Activated T-cell treated with anti-CD3 and anti-CD28 coated beads, Interleukin-2, amount 50 U/mL, for 72 hours (primary cell): ENCODE measurements at places on chromosomes 7 and 10. TPM values are rescaled to one million over a fixed set of nuclear protein-coding genes. Genes with fewer than 3 reads are reported as not detected.
A peak's percentile ranks its signal among the peaks of the same experiment; 100 is the strongest.

DNA sequence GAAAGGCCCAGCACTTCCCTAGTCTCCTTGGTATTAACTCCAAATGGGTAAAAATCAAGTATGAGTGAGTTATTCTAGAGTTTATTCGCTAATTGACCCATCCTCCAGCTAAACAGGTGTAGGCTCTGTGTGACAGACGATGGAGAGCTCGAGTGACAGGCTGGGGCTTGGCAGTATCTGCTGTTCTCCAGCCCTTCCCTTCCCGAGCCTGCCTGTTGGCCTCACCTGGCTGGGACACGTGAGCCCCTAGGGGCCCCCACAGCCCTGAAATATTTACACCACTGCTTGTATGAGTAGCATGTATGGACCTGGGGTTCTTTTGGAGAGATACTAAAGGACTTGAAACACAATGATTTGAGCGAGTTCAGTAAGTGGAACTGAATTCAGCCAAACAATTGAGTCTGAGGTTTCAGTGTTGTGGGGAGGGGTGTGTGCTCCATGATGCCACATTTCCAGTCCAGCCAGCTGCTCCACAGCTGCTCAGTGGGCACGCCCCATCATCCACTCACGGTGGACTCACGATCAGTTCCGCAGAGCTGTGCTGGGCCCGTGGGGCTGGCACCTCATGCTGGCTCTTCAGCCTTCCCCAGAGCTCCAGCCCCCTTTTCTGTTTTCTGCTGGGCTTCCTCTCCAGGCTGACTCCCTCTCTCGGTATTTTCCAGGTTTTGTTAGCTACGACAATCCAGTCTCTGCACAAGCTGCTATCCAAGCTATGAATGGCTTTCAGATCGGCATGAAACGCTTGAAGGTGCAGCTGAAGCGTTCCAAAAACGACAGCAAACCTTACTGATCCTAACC lies 283.0 kb downstream of the USP6NL start:
- H3K4me1 ChIP-seq: peaks cover 24% of the 10 kb centered on the region
- no peak overlapping the region for H3K4me3 ChIP-seq
- H3K27ac ChIP-seq: peak overlapping the region; percentile 81
- H3K27me3 ChIP-seq: no peaks in the 10 kb centered on the region

DNA sequence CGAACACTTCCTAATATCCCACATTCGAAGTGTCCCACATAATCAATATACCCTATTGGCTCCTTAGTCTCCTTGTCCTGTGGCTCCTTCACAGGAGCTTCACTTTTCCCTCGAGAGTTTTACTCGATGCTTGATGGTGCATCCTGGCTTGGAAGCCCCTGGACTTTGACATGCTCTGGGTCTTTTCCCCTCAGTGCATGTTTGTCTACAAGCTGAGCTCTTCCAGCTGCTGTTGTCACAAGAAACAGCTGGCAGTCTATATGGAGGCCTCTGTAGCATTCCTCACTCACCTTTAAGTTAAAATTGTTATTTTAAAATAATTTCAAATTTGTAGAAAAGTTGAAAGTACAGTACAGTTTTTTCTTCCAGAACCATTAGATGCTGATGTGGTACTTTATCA lies 27.1 kb downstream of the ST7 start:
- H3K4me1 ChIP-seq: no peaks in the 10 kb centered on the region
- no peak overlapping the region for H3K27ac ChIP-seq
- H3K4me3 ChIP-seq: no peak overlapping the region
- DNase-seq: no peak
- no peaks in the 10 kb centered on the region for H3K27me3 ChIP-seq
- H3K36me3 ChIP-seq: no peaks in the 10 kb centered on the region

DNA sequence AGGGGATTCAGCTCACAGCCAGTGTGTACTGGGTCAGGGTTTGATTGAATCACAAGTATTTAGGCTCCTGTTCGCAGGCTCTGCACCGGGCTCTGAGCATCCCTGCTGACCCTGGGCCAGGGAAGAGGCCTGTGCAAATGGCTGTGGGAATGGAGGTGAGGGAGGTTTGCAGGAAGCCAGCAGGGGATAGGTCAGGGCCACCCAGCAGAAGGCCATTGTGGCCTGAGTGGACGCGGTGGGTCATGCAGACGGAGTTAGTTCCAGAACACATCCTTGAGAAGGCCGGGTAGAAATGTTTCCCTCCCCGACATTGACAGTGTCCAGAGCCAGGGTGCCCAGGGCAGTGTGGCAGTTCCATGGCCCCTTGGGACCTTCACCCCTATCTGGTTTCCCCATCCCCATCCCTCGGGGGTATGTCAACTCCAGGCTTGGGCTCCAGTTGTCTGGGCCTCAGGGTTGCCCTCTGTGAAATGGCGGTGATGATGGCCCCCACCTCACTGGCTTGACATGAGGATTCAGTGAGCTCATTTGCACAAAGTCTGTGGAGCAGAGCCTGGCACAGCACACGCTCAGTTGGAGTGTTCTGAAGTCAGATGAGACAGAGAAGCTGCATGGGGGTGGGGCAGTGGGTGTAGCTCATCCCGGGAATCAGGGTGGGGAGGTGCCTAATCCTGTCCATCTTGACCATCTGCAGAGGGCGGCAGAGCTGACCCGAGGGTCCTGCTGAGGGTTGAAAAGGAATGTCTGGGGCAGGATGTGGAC lies 107.6 kb downstream of the ADCY1 start:
- DNase-seq: no peak
- H3K4me1 ChIP-seq: no peaks in the 10 kb centered on the region
- peaks cover 8% of the 10 kb centered on the region for H3K27me3 ChIP-seq
- no peaks in the 10 kb centered on the region for H3K36me3 ChIP-seq
- no peak overlapping the region for H3K27ac ChIP-seq

DNA sequence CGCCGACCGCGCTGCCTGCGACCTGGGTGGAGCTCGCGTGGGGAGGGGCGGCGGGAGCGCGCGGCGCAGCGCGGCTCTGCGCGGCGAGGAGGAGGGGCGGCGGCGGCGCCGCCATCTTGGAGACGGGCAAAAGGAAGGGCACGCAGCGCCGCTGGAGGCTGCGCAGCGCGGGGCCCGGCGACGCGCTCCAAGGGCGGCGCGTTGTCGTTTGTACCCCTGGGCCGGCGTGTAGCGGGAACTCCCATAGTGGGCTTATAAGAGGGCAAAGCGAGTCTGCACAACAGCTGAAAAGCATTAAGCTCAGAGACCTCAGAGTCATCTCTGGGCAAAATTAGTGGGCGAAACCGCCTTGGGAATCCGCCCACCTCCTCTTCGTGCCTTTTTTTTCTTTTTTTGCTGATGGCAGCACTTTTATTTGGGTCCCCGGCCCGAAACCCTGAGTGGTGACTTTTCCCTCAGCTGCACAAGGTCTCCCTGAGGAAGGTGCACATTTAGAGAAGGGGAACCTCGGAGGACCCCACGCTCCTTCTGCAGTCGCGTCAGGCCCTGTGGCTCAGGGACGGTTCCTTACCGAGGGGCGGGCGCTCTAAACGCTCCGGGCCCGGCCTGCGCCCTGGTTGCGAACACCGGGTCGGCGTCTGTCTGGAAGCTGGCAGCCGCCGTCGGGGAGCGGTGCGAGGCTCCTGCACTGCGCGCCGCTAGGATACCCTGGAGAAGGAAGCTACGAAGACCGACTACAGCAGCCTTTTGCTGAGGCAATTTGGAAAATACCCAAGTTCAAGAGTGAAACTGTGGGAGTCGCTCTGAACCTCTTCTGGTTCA lies 428 bp upstream of the MCMBP start:
- no peaks in the 10 kb centered on the region for H3K27me3 ChIP-seq
- peak overlapping the region; percentile 92 for H3K27ac ChIP-seq

DNA sequence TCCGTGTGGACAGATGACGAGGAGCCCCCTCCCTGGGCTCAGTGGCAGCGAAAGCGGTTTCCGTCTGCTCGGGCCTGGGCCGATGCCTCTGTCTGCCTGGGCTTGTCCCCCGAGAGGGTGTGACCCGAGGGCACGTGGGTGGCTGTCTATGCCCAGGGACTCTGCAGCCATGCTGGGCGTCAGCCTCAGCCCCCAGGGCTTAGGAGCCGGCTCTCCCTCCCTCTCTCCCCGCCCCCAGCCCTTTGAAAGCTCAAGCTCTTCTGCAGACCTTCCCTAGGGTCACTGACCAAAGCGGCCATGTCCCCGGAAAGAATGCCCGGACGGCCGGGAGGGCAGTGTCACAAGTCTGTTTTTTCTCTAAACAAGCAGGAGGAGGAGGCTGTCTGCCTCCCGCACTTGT lies 7.1 kb downstream of the MICALL2 start:
- no peaks in the 10 kb centered on the region for H3K27me3 ChIP-seq
- no peak for DNase-seq
- H3K4me1 ChIP-seq: no peaks in the 10 kb centered on the region

DNA sequence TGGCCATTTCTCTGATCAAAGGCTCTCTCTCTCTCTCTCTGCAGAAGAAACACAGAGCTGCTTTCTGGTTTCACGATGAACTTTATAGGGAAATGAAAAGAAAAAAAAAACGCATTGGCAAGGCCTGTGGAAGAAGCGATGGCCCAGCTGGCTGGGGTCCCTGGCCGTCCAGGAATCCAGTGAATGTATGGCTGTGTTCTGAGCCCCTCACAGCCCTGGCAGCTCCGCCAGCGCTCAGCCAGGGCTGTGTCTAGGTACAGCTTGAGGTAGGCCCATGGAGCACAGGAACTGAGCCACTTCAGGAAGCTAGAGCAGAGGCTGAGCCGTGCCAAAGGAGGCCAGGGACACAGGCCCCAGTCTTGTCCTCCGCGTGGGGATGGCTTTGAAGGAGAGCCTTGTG lies 13.1 kb upstream of the UCMA start:
- H3K27me3 ChIP-seq: no peaks in the 10 kb centered on the region
- no peak overlapping the region for H3K27ac ChIP-seq
- DNase-seq: no peak

DNA sequence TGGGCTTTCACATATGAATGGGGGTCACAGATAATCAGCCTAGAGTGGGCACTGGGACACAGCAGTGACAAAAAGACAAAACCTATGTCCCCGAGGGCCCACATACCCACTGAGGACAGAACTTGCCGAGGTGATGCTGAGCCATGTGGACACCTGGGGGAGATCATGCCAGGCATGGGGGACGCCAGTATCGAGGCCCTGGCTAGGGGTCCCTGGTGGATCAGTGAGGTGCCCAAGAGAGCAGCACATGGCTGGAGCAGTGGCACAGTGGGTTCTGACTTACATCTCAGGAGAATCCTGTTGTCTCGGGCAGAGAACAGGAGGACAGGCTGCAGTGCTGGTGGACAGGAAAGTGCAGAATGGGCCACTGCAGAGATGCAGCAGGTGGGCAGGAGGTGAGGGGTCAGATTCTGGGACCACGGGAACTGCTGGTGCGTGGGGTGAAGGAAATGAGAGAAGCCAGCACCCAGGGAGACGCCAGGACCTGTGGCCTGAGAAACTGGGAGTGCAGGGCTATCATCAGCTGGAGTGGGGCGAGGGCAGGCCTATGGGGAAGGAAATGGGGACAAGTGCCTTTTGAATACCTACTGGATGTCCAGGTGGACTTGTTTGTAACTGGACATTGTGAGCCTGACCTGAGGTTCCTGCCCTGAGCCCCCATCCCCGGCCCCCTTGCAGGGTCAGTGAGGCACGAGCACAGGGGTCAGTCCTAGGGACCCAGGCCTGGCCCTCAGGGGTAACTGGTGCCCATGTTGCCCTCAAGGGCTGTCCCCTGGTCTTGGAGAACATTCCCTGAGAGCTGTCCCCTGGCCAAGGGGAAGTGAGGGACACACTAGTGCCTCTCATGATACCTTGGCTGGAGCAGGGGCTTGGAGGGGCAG lies 91.2 kb upstream of the RET start:
- DNase-seq: no peak
- no peak overlapping the region for H3K4me3 ChIP-seq
- H3K4me1 ChIP-seq: peaks cover 9% of the 10 kb centered on the region
- no peak overlapping the region for H3K27ac ChIP-seq

DNA sequence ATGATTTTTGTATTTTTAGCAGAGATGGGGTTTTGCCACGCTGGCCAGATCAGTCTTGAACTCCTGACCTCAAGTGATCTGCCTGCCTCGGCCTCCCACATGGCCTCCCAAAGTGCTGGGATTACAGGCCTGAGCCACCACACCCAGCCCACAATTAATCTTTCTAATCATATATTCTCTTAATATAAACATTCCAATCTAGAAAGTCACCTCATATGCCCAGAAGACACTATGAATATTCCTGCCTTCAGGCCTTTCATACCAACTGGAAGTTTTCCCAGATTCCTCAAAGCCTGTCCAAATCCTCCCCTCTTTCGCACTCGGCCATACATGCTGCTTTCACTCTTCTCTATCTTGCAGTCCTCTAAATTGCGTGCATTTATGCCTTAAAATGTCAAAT lies 32.6 kb downstream of the PDZD8 start:
- no peak for DNase-seq
- H3K27me3 ChIP-seq: no peaks in the 10 kb centered on the region
- H3K4me1 ChIP-seq: peaks cover 27% of the 10 kb centered on the region
- H3K4me3 ChIP-seq: no peak overlapping the region
- H3K27ac ChIP-seq: no peak overlapping the region

- H3K4me3 ChIP-seq: no peak overlapping the region
- no peak for DNase-seq
- no peaks in the 10 kb centered on the region for H3K4me1 ChIP-seq
- H3K36me3 ChIP-seq: peaks cover 33% of the 10 kb centered on the region
Observed at GRCh38 chr7:127974446-127975035, 56.7 kb downstream of the LRRC4 start.

DNA sequence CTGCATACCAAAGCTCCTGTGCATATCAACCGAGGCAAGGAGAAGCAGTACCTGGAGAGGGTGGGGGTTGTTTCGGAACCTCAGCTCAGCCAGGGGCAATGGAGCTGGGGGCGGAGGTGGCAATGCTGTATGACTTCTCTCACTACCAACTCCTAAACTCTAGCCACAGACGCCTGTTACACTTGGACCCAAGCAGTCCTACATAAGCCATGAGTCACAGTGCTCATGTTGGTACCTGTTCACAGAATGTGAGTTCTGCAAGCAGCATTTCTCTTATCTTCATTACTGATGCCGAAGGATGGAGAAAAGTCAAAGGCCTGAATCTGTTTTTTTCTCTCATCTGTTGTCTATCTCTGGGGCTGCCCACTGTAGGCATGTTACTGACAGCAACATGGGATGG lies 3.2 kb upstream of the RAB18 start:
- no peak for DNase-seq
- peaks cover 3% of the 10 kb centered on the region for H3K36me3 ChIP-seq
- H3K4me1 ChIP-seq: peaks cover 15% of the 10 kb centered on the region
- no peaks in the 10 kb centered on the region for H3K27me3 ChIP-seq
- H3K4me3 ChIP-seq: no peak overlapping the region

GRCh38 chr10:3467052-3467951 lies 294.7 kb upstream of the PITRM1 start:
- peak overlapping the region; percentile 81 for H3K27ac ChIP-seq
- H3K4me1 ChIP-seq: peaks cover 40% of the 10 kb centered on the region
- no peak for DNase-seq

DNA sequence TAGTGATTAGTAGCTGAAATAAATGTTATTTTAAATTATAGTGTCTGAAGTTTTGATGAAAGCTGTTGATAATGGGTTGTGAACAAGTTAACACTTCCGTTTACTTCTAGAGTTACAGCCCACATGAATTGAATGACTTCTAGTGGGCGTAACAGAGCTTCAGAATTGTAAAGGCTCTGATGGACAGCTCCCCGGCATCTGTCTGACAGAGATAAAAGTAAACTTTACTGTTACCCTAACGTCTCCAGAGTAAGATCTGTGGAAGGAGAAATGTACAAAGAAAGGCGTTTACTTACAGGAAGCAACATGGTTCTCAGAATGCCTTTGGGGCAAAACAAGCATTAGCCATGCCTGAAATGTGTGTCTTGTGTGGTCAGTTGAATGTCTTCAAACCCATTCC lies 124.4 kb downstream of the ADARB2 start:
- H3K27me3 ChIP-seq: peaks cover 25% of the 10 kb centered on the region
- H3K36me3 ChIP-seq: no peaks in the 10 kb centered on the region
- H3K27ac ChIP-seq: no peak overlapping the region

OR2A5 gene
- total RNA-seq: not detected

PRTFDC1 gene
- 0.49 TPM for total RNA-seq

LRRN3 gene
- total RNA-seq: 15.3 TPM

VSTM4 gene
- total RNA-seq: not detected

ARMH3 gene
- total RNA-seq: 23.1 TPM

GJD4 gene
- not detected for total RNA-seq

AKR1D1 gene
- not detected for total RNA-seq

CLDN15 gene
- total RNA-seq: 27.8 TPM
